Activated CD8-positive, alpha-beta T cell treated with anti-CD3 and anti-CD28 coated beads for 36 hours (primary cell): ENCODE measurements at places on chromosomes 3 and 15. TPM values are rescaled to one million over a fixed set of nuclear protein-coding genes. Genes with fewer than 3 reads are reported as not detected.

The FOXB1 gene
- 0.13 TPM for total RNA-seq

The OXSM gene
- 20.9 TPM for total RNA-seq

DNA sequence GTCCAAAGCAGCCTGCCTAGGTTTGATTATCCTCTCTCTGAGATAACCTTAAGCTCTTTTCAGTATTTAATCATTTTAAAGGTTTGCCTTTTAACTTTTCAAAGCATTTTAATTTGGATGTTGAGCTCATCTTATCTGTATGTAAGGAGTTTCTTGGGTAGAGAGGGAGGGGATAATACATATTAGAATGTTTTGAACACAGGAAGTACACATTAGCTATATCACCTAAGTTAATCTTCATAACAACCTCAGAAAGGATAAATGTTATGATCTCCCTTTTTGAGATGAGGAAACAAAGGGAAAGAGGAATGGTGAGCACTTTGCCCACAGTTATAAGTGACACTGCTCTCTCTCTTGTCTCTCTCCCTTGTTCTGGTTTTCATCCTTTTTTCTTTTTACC lies 2.2 kb upstream of the CD47 start:
- peak overlapping the region; percentile 95 for H3K27ac ChIP-seq
- peaks cover 9% of the 10 kb centered on the region for H3K36me3 ChIP-seq
- no peaks in the 10 kb centered on the region for H3K27me3 ChIP-seq
- peaks cover 53% of the 10 kb centered on the region for H3K4me1 ChIP-seq
- H3K4me3 ChIP-seq: no peak overlapping the region
- no peak for DNase-seq

The ARHGEF26 gene
- total RNA-seq: not detected

GRCh38 chr15:96404560-96404959 lies 74.1 kb downstream of the NR2F2 start:
- H3K4me1 ChIP-seq: peaks cover 2% of the 10 kb centered on the region
- H3K4me3 ChIP-seq: no peak overlapping the region
- no peak overlapping the region for H3K27ac ChIP-seq
- no peaks in the 10 kb centered on the region for H3K36me3 ChIP-seq
- H3K27me3 ChIP-seq: peaks cover 30% of the 10 kb centered on the region
- no peak for DNase-seq

- H3K27me3 ChIP-seq: peaks cover 5% of the 10 kb centered on the region
- H3K27ac ChIP-seq: no peak overlapping the region
- no peak for DNase-seq
- H3K4me3 ChIP-seq: no peak overlapping the region
These were observed 234.3 kb downstream of the SQOR start for GRCh38 chr15:45869034-45869668.

GRCh38 chr3:192726385-192726784 lies 956 bp downstream of the FGF12 start:
- peaks cover 4% of the 10 kb centered on the region for H3K4me1 ChIP-seq
- DNase-seq: no peak
- no peak overlapping the region for H3K4me3 ChIP-seq
- H3K27ac ChIP-seq: no peak overlapping the region
- peaks cover 14% of the 10 kb centered on the region for H3K27me3 ChIP-seq

DNA sequence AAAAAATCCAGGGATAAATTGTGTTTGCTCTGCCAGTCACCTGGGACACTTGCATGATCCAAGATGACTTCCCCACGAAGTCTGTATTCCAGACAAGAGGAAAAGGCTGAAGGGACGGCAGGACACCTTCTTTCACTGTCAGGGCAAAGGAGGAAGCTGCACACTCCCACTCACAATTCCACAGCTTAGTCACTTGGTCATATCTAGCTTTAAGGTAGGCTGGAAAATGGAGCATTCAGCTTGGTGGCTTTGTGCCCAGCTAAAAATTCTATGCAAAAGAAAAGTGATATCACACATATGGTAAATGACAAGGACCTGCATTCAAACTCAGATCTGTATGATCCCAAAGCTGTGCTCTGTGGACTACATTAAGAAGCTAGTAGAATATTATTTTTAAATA lies 109.2 kb upstream of the TPM1 start:
- H3K4me1 ChIP-seq: no peaks in the 10 kb centered on the region
- H3K27ac ChIP-seq: no peak overlapping the region
- no peak for DNase-seq
- no peaks in the 10 kb centered on the region for H3K36me3 ChIP-seq
- H3K27me3 ChIP-seq: peaks cover 36% of the 10 kb centered on the region

DNA sequence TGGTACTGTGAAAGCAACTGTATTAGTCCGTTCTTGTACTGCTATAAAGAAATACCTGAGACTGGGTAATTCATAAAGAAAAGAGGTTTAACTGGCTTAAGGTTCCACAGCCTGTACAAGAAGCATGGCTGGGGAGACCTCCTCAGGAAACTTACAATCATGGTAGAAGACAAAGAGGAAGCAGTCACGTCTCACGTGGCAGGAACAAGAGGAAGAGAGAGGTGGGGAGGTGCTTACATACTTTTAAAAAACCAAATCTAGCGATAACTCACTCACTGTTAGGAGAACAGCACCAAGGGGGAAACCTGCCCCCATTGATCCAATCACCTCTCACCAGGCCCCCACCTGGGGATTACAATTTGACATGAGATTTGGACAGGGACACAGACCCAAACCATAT lies 48.9 kb downstream of the IQGAP1 start:
- peaks cover 46% of the 10 kb centered on the region for H3K36me3 ChIP-seq
- no peak overlapping the region for H3K4me3 ChIP-seq
- peaks cover 13% of the 10 kb centered on the region for H3K4me1 ChIP-seq
